ENCODE measurements at places on chromosomes 16 and 17.

- DNase-seq: peak; percentile 57
Observed at GRCh38 chr17:29778956-29779811, 150.8 kb downstream of the SSH2 start.

- DNase-seq: no peak
Observed at GRCh38 chr17:61462719-61463315, 10.6 kb downstream of the TBX4 start.

DNA sequence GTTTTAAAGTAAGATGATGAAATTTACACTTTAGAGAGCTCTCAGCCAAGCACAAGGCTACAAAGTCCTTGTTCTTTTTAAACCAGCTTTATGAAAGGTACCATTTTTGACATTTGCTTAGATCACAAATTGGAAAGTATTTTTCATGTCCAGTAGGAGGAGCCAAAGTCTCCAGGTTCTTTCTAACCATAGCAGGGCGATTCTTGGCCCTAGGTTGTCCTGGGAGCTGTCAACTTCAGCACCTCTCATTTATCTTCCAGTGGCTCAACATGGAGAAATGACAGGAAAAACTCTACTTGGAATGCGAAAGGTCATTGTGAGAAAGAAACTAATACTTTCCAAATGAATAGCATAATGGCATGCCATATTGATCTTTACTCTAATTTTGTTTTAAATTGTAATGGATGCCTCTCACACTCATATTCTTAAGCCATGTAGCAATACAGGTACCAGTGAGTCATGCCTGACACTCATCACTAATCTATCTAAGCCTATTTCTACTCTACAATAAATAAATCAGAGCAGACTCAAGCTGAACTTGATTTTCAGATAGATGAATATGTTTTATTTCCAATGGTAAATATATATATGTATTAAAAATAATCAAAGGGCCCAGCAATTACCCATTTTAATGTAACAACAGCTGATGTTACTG lies 919.1 kb upstream of the EEF2KMT start:
- DNase-seq: no peak

DNA sequence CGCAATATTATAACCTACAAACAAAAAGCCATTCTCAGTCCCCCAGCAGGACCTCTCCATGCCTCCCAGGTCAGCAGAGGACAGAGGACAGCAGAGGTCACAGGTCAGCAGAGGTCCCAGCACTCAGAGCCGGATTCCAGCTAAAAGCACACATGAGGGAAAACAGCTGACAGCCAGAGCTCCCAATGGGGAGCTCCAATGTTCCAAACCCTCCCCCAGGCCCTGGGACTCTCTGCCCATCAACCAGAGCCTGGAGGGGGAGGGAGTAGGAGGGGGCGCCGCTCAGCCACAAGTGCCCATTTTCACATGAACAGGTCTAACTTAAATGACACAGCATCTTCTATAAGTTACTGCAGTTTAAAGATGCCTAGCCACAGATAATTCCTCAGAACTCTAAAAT lies 77.5 kb downstream of the ANKRD11 start:
- no peak for DNase-seq

- no peak for DNase-seq
Observed at GRCh38 chr17:50764734-50765149, 2.6 kb downstream of the ANKRD40CL start.

DNA sequence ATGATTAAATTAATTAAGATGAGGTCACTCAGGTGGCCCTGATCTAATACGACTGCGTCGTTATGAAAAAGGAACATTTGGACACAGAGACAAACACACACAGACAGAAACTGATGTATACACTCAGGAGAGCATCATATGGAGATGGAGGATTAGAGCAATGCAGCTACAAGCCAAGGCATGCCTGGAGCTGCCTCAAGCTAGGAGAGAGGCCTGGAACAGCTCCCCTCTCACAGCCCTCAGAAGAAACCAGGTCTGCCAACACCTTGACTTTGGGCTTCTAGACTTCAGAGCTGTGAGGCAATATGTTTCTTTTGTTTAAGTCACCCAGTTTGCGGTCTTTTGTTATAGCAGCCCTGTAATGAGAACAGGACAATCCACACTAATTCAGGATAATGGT lies 318.9 kb downstream of the HS3ST3B1 start:
- DNase-seq: no peak

- DNase-seq: no peak
Observed at GRCh38 chr17:28404007-28404406, 2.0 kb downstream of the SLC46A1 start.

DNA sequence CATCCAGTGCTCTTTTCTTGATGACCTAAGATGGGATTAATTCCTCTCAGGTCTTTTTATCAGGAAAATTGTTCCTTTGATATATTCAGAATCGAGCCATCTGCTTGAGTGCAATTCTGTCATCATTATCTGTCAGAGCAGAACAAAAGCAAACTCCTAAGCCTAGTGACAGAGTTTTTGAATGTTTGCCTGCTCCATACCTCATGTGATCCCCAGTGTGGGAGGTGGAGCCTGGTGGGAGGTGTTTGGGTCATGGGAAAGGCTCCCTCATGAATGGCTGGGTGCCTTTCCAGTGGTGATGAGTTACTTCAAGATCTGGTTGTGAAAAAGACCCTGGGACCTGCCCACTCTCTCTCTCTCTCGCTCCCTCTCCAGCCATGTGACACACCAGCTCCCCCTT lies 628.2 kb downstream of the CDH11 start:
- DNase-seq: no peak

- DNase-seq: no peak
Observed at GRCh38 chr17:73595931-73596330, 48.3 kb downstream of the SDK2 start.

DNA sequence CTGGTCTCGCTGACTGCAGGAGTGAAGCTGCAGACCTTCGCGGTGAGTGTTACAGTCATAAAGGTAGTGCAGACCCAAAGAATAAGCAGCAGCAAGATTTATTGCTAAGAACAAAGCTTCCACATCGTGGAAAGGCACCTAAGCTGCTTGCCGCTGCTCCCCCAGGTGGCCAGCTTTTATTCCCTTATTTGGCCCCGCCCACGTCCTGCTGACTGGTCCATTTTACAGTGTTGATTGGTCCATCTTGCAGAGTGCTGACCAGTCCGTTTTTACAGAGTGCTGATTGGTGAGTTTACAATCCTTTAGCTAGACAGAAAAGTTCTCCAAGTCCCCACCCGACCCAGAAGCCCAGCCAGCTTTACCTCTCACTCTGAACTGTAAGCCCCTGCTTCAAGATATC lies 227.8 kb downstream of the ABCC12 start:
- no peak for DNase-seq

- no peak for DNase-seq
Observed at GRCh38 chr16:50666658-50667496, 14.2 kb downstream of the SNX20 start.

DNA sequence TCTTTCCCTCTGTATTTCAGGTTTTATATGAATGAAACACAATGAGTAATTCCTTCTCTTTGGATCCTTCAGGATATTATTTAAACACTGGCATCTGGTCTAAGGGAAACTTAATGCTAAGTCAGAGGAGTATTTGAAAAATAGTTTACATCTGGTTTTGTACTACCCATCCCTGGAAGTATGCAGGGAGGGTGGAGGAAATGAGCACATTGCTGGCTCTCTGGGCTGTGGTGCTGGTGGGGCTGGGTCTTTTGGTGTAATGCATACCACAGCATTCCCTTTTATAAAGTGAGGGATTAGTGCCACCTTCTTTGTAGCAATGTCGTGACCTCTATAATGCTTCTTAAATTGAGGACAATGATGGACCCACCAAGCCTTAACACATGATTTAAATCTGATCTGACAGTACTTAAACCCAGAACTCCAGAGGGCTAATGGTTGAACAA lies 105.5 kb upstream of the AXIN2 start:
- no peak for DNase-seq

GRCh38 chr17:79558091-79558900 lies 52.6 kb downstream of the RBFOX3 start:
- no peak for DNase-seq

GRCh38 chr17:66260275-66260674 lies 31.1 kb upstream of the APOH start:
- no peak for DNase-seq

DNA sequence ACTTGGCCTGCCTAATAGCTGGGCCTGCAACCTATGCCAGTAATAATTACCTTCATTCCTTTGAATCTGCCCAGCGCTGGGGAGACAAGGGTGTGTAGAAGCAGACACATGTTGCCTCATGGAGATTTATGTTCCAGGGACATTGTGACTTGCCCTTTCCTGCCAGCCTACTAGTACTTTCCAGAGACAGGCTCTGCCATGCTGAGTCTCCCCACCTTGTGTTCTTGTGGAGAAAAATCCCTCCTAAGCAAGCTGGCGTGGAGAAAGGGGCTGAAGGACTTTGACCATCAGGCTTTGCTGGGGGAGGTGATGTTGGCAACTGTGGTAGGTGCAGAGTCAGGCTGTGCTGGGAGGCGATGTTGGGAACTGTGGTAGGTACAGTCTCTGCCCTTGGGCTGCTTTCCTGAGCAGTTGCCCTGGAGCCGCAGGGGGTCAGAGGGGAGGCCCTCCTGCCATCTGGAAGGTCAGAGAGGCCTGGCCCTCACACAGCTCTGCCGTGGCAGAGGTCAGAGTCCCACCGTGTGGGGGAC lies 4.0 kb downstream of the KSR1 start:
- no peak for DNase-seq

GRCh38 chr16:58753711-58754134 lies 19.6 kb upstream of the GOT2 start:
- DNase-seq: no peak

GRCh38 chr16:7861891-7862582 lies 529.4 kb downstream of the RBFOX1 start:
- DNase-seq: no peak

DNA sequence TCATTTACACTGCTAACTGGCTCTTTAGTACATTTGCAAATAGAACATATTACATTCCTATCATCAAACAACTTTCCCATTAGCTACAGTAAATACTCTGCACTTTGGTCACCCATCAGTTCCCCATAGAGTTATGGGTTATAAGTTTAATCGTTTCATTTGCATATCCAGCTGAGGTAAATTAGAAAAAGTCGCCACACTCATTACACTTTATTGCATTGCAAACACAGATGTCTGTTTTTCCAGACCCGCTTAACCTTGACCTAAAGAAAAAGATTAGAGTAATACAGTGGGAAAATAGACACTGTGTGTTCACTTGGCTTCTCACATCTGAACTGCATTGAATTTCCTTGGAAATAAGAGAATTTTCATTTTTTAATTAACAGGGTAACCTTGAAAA lies 213.1 kb upstream of the PSMD7 start:
- DNase-seq: no peak

- DNase-seq: no peak
Observed at GRCh38 chr16:84820305-84820684, 510 bp downstream of the CRISPLD2 start.

DNA sequence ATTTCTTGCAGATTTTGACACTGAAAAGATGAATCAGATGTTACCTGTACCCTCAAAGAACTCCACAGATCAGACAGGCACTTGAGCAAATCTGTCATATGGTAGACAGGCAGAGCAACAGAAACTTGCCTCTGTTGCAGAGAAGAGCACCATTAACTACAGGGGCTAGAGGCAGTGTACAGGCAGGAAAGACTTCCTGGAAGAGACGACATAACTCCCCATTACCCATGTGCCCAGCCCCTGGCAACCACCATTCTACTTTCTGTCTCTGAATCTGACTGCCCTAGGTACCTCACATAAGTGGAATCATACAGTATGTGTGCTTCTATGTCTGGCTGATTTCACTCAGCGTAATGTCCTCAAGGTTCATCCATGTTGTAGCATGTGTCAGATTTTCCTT lies 15.5 kb downstream of the GFOD2 start:
- no peak for DNase-seq

DNA sequence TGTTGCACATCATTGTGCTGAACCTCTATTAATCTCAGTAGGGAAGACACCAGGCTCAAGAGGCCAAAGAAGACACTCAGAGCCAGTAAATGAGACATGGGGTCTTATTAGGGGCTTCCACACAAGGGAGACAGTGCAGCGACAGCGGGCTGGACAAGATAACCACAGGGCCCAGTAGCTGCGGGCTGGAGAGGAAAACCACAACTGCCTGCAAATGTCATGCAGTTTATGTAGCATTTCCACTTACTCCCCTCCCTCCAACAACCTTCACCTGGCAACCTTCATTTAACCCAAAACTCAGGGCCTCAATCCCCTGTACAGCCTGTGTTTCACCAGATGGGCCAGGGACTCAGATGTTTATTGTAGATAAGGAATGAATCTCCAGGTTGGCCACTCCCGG lies 185.6 kb downstream of the UTP18 start:
- no peak for DNase-seq
